ENCODE measurements at places on chromosomes 12 and 14.
A peak's percentile ranks its signal among the peaks of the same experiment; 100 is the strongest.

DNA sequence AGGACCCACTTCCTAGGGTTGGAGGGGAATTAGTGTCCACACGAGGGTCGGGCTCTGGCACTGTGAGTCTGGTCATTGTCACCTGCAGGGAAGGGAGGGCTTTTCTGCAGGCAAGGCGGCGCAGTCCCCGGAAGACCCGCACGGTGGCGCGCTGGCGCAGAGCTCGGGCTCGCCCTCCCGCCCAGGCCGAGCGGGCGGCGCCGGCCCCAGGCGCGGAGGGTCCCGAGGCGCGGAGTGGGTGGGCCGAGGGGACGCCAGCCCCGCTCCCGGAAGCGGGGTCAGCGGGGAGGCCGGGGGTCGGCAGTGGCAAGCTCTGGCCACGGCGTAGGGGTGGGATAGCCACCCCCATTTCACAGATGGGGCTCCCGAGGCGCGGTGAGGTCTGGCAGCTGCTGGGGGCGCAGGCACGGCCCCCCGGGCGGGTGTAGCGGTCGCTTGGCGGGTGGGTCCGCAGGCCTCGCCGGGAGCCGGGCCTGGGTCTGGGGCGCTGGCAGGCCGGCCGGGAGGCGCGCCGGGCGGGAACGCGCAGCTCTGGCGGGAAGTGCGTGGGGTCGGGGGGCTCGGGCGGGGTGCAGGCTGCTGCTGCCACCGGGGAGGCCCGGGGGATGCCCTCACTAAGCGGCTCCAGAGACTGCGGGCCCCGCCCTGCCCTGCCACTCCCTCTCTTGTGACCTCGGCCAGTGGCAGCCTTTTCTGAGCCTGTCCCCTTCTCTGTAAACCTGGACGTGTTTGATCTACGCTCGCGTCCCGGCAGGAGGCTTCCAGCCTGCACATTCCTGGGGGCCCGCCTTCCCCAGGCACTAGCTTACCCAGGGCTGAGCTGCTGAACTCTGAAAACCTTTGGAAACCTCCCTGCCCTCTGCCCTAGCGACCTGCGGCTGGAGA is 46.1 kb downstream of the CYP46A1 start:
- no peak for DNase-seq

- no peak for DNase-seq
Measured at GRCh38 chr12:47616440-47616839, 89.4 kb downstream of the RPAP3 start.

GRCh38 chr14:29242755-29243754 is 476.5 kb downstream of the FOXG1 start:
- no peak for DNase-seq

DNA sequence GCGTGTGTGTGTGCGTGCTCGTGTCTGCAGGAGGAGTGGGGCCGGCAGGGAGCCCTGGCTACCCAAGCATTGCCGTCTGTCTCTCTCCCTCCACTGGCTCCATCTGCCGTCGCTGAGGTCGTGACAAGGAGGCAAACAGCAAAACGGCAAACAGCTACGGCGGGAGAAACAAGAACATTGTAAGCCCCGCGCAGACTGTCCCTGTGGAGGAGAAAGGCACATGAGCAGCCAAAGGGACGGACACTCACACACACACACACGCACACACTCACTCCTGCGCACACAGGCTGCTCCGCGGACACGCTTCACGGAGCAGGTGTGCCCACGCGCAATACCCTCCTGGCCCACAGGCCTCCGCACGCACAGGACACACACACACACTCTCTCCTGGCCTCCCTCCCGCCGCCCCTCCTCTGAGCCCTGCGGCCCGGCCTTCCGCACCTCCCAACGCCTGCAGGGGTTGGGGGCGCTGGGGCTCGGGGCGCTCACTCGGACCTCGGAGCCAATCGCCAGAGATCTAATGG is 905 bp downstream of the CISTR start:
- peak; percentile 67 for DNase-seq

- no peak for DNase-seq
Measured at GRCh38 chr14:24990050-24990449, 59.9 kb downstream of the STXBP6 start.

DNA sequence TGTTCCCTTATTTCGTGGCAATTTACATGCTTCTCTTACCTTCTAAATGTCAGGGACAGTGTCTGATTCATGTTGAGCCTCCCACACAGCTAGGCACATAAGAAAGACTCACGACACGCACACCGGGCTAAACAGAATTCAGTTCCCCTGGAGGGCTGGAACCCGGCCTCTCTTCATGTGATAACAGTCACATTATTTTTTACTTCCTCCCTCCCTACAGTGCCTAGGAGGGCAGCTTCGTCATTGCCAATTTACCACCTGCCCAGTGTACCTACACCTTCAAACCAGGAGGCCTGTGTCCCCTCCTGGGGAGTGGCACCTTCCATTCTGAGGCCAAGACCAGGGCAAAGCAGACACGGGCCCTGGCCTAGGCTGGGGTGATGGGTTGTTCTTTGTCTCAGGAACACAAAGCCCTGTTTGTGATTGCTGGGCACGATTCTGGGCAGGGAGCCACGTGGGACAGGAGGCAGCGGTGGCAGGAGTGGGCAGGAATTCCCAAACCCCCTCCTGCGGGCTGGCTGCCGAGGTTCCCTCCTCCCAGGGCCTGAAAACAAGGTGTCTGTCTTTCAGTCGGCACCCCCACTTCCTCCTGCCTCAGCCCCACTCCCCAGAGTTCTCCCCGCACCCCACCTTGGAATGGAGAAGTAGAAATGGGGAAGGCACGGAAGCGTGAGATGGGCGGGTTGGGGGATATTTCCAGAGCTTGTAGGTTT is 6.8 kb upstream of the RASAL1 start:
- DNase-seq, result no peak

DNA sequence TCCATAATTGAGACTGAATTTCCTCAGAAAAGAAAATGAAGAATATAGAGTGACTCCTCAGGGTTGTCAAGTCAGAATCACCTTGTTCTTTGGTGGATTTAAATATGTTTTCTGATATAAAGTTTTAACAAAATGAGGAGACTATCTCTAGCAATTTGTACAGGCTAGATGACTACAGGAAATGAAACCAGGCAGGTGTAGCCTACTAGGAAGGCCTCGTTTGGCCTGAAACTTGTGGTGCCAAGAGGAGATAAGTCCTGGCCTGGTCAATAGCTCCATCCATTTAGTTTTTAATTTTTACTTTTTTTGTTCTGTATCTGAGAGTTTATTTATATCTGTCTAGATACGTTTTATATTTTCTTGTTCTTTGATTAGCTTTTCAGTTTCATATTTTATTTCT is 41.5 kb downstream of the SNAPC1 start:
- no peak for DNase-seq

GRCh38 chr12:105428793-105429395 is 98.4 kb downstream of the C12orf75 start:
- DNase-seq, result no peak

DNA sequence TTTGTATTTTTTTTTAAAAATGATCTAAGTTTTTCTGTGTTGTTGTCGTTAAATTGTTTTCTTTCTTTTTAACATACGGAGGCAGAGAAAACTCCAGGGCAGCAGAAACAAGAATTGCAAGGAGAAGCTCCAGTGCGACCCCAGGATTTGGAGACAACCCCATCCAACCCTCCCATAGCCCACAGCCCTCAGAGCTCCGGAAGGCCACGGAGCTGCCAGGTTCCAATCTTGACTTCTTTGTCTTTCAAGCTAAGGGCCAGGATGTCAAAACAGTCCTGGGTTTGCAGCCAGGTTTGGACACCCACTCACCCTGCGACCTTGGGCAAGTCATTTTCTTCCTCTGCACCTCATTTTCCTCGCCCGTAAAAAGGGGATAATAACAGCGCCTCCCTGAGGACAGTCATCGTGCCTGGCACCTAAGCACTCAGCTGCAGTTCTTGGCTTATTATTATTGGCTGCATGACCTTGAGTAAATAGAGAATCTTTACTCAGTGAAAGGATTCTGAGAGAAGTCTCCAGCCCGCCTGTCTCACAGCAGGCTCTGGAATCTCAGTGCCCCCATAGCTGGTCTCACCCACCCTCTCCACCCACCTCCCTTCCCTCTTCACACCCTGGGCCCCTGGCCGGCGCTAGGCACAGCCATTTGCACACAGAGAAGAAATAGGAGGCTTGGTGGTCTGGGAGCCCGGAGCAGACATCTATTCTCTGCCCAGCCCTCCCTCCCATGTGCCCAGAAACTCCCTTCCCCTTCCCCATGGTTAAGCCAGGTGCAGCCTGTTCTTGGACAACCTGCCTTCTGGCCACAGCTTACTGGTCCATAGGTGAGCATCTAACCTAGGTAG is 79.4 kb upstream of the BCL11B start:
- DNase-seq, result no peak

GRCh38 chr14:75859746-75860145 is 122.0 kb downstream of the TGFB3 start:
- no peak for DNase-seq

GRCh38 chr12:42809226-42809625 is 219.7 kb upstream of the PRICKLE1 start:
- no peak for DNase-seq

- no peak for DNase-seq
Measured at GRCh38 chr14:71714225-71714624, 218.0 kb upstream of the RGS6 start.

DNA sequence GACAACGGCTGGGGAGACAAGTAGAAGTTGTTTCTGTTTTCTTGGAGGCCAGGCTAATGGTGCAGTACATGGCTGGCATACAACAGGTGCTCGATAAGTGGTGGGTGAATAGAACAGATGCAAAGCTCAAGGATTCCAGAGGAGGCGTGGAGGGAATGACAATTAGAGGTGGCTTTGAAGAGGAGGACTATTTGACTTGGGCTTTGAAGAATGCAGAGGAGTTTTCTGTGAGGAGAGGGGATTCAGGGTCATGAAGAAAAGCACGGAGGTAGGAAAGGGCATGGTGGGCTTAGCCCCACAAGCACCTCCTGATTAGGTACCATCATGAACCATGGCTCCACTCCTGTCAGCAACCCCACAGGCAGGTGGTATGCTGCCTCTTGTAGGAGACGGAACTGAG is 142.3 kb downstream of the RBM19 start:
- no peak for DNase-seq

GRCh38 chr14:21068521-21069387 is 1.4 kb upstream of the ARHGEF40 start:
- peak; percentile 67 for DNase-seq

- no peak for DNase-seq
Measured at GRCh38 chr12:101927999-101928398, 50.6 kb downstream of the DRAM1 start.

DNA sequence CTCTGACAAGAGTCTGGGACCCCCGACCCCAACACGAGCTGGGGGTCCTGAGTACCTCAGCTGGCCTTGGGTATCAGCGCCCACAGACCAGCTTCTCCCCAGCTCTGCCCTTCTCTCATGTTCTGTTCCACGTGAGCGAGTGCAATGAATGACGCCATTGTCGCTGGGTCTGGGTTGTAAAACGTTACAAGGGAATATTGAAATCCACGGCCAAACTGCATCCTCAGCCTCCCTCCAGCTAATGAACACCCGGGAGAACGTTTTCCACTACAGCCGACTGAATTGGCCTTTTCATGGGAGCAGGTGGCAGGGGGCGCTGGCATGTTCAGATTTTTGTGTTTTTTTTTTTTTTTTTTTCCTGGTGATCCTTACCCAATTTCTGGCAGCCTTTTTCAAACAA is 34.7 kb downstream of the TBX5 start:
- no peak for DNase-seq

GRCh38 chr12:56193025-56193578 is 3.8 kb upstream of the SMARCC2 start:
- peak; percentile 73 for DNase-seq

- DNase-seq, result no peak
Measured at GRCh38 chr14:59199205-59199604, 10.7 kb downstream of the DAAM1 start.

- no peak for DNase-seq
Measured at GRCh38 chr12:120007272-120007671, 18.2 kb downstream of the BICDL1 start.

GRCh38 chr14:87994974-87995373 is 2.0 kb upstream of the GALC start:
- DNase-seq, result no peak

GRCh38 chr12:69000540-69001243 is 67.7 kb upstream of the CPM start:
- no peak for DNase-seq
